Hippocampal formation (tissue), 2 donors: ENCODE measurements at places on chromosomes 12 and 14.
A peak's percentile ranks its signal among the peaks of the same experiment; 100 is the strongest.

DNA sequence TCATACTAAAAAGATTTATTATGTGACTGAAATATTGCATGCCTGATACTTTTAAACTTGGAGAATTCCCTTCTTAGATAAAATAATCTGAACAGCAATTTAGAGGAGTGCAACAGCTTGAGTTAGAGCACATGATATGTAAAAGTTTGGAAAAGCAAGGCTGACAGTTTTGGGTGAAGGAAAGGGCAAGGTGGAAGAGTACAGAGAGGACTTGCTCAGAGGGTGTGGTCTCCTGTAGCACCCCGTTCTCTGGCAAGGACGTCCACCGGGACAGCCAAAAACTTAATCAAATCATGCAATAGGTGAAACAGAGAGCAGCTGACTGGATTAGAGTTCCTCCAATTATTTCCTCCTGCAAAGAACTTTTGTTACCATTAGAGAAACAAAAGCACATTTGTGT, 65.2 kb upstream of the PDZRN4 start:
- no peak for DNase-seq

DNA sequence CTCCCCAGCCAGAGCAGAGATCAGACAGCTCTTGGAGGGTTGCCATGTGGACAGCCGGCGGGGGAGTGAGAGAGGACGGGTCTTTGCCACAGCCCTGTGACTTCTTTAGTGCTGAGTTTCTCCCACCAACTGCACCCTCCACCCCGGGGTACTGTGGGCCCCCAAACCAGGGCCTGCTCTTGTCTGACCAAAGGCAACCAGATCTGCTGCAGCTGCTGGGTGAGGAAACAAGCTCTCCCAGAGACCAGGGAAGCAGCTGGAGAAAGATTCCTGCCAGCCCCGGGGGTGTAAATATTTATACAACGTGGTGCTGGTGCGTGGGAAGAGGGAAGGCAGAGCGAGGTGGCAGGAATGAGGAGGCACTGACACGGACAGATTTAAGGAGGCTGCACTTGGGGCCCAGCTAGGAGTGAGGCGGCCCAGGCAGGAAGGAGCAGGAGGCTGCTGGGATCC, 14.3 kb upstream of the ZFP36L1 start:
- no peak for DNase-seq

- no peak for DNase-seq
These were observed 75.5 kb upstream of the GTF2A1 start for GRCh38 chr14:81295958-81296923.

GRCh38 chr14:69536971-69537370, 37.7 kb downstream of the CCDC177 start:
- no peak for DNase-seq

GRCh38 chr14:70515811-70516210, 19.0 kb downstream of the ADAM20 start:
- no peak for DNase-seq

DNA sequence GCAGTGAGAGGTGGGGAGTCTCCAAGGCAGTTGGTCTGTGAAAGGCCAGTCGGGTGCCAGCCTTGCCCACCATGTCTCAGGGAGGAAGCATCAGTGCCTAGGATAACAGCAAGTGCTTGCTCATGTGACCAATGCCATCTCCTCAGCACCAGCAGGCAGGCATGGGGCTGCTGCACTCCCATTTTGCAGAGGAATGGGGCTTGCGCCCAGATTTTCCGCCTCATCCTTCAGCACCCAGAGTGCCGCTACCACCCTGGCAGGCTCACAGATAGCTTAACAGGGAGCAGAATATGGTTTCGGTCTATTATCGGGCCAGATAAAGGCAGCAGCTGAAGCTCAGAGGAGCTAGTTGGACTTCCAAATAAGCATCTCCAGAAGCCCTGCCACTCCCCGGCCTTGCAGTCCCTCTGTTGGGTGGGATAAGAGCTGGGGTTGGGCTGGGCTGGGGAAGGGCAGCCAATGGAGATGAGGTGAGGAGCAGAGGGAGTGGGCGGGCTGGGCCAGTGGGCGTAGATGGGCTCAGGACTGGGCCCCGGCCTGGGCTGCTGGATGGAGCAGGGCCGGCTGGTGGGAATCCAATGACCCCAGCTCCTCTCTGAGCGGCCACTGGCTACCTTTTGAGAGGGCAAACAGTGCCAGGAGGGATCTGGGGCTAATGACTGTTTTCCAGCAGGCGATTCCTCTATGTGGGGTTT, 8.4 kb upstream of the KRT80 start:
- no peak for DNase-seq

- no peak for DNase-seq
These were observed 36.4 kb upstream of the HNF1A start for GRCh38 chr12:120941846-120942405.

GRCh38 chr14:98144964-98145363, 1127.0 kb downstream of the BCL11B start:
- DNase-seq: no peak

GRCh38 chr14:26974965-26975364, 377.1 kb upstream of the NOVA1 start:
- no peak for DNase-seq

- DNase-seq: no peak
These were observed 684 bp upstream of the ABCB9 start for GRCh38 chr12:122966743-122967550.

DNA sequence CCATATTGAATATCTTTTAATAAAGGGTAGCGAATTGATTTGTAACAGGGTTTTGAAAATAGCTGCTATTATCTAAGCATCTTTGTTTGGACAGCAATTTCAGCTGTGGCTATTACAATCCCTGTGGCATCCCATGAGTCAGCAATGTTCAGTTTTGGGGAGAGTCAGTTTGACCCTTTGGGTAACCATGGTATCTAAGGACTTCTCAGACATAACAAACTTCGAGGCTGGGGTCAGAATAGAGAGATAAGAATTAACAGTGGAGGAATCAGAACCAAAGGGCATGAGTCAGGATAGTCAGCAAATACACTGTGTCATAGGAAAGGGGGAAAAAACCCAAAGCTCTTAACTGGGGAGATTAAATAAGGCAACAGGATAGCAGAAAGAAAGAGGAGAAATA, 11.7 kb upstream of the PTHLH start:
- no peak for DNase-seq

GRCh38 chr14:106286697-106287290, 760.4 kb downstream of the TMEM121 start:
- no peak for DNase-seq

GRCh38 chr14:54253195-54253947, 143.4 kb upstream of the CDKN3 start:
- no peak for DNase-seq

DNA sequence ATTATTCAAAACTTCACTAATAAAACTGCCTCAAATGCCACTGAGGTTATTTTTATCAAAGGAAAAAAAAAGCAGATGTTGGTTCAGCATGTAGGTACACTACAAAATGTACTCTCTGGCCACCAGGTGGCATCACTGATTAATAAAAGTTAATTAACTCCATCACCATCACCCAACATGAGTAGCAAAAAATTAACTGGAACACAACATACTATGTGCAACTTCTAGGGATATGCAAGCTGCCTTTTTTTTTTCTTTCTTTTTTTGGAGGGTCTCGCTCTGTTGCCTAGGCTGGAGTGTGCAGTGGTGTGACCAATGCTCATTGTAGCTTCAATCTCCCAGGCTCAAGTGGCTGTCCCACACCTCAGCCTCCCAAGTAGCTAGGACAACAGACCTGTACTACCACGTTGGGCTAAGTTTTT, 43.8 kb upstream of the NR2C1 start:
- DNase-seq: peak; percentile 78

GRCh38 chr12:130423991-130424857, 86.5 kb downstream of the PIWIL1 start:
- DNase-seq: no peak

DNA sequence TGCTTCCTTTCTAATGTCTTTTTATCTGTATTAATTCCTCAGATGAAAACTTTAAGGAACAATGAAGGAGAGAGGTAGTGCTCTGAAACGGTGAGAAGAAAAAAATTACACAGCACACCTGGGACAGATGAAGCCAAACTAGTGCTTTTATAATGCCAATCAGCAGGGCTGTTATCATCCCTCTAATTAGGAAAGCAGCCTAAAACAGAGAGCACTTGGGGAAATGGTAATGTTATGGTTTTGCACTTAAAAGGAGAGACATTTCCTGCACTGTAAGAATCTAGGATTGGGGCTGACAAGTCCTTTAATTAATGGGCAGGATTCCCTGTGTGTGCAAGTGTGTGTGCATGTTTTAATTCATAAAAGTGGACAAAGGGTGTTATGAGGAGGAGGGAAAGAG, 4.8 kb upstream of the LMO3 start:
- no peak for DNase-seq

- no peak for DNase-seq
These were observed 456.3 kb upstream of the RGS6 start for GRCh38 chr14:71475916-71476315.

DNA sequence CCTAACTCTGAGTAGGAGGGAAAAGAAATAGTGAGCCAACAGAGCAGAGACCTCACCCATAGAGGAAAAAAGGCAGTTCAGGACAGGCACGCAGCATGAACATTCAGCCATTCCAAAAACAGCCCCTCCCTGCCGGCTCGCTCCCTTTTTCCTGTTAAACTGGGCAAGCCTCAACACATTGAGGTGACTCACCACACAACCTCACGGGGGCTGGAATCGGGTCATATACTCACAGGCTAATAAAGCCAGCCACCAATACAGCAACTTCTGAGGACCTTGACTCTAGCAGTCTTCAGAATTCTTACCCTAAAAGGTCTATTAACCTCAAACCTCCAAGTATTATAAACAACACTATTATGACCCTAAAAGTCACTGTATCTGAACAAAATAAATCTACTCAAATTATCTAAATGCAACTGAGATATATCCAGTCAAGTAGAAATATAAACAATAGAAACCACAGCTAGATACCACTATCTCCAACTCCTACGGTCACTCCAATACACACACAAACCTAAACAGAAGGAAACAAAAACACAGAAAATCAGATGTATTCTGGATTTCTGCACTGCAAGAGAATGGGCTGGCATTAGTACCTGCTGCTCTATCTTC, 6.3 kb downstream of the YBX3 start:
- DNase-seq: no peak

DNA sequence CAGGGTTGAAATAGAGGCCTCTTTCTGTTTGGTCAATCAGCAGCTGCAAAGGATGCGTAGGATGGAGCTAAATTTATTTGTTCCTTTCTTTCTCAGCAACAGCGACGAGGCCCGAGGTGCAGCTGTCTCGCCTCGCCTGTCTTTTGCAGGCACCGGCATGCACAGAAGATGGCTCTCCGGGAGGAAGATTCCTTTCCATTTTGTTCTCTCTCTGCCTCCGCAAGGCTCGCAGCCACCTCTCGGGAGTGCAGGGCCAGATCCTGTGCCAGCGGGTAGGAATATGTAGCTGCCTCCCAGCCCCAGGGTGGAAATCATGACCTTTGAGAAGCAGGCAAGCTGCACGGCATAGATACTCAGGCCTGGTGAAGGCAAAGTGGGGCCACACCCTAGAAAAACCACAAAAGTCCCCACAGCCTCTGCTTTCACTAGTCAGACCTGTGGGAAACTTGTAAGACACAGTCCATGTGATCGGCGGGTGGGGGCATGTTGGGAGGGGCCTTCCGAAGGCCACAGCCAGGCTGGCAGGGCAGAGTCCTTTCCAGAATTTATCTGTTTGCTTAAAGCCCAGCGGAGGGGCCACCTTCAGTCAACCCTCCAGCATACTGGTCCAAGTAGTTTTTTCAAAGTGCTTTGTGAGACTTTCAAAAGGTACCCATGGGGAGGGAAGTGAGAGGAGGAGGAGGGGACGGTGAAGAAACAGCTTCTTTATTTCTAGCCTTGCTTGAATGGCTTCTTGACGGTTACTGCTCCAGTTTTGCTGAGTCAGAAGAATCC, at the start of gene MAP1LC3B2:
Gene MAP1LC3B2, plus strand, starts transcription at position 220 of the 774 bp plus-strand sequence. CDS start 16,562 bp downstream, outside the sequence.
- peak; percentile 48 for DNase-seq

DNA sequence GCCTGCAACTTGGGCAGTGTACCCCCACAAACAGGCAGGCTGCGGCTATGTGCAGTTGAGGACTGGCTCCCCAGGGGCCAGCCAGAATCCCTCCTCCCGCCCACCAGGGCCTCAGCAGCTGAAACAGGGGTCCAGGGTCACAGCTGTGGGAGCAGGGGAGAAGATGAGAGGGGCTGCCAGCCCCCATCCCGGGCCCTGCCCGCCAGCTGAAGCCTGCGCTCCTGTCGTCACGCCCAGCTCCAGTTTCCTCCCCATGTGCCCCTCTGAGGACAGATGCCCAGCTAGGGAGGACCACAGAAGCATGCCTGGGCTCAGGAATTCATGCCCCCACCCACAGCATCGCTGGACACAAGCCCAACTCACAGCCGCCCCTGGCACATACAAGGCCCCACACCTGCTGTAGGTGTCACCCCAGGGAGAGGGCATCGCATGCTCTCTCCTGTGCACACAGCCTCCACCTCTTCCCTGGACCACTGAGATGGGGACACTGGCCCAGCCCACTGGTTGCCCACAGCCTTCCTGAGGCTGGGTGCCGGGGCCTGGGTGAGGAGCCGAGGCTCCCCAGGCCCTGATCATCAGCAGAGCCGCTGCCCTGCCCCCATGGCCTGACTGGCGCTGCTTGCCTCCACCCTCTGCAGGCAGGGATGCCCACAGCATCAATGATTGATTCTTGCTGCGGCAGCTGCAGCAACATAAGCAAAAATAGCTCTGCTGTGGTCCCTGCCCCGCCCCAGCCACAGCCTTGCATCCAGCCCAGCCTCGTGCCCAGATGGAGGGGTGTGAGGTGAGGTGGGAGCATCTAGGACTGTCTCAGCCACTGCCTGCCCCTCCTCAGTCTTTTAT, 3.7 kb upstream of the CLBA1 start:
- no peak for DNase-seq

GRCh38 chr12:92676710-92677109, 26.1 kb upstream of the PLEKHG7 start:
- DNase-seq: no peak

DNA sequence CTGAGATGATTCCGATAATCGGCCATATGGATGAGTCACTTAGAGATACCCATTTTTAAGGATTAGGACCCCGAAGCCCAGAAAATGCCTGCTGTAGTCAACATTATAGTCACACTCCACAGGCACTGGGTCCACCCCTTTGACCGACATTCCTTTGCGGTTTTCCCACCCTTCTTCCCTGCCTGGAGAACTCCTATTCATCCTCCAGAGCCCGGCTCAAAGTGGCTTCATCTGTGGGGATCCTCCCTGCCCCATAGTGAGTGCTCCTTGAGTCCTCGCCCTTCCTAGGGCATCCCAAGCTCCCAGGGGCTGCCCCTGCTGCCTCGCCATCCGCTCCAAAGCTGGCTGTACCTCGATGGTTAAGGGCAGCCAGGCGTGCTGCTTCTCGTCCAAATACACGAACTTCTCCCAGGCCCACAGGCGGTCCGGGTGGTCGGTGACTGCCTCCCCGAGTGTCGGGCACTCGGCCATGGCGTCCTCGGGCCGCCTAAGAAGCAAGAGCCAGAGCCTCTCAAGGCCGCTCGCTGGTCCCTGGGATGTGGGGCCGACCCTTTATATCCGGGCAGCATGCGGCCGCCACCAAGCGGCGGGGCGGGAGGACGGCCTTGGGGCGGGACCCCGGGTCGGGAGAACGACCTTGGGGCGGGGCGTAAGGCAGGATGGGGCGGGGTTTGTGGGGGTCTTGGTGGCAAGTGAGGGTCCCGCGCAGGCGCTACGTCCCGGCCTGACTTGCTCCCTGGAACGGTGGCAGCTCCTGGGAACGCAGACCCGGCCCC, at the start of gene TCL1A:
Gene TCL1A, minus strand, starts transcription at position 530 of the 776 bp plus-strand sequence. Its CDS starts 59 bp downstream, at position 471.
- no peak for DNase-seq
